ENCODE measurements at places on chromosomes 12 and 14.

GRCh38 chr14:93970965-93971634, 5.3 kb downstream of the ASB2 start:
- no peak for DNase-seq

DNA sequence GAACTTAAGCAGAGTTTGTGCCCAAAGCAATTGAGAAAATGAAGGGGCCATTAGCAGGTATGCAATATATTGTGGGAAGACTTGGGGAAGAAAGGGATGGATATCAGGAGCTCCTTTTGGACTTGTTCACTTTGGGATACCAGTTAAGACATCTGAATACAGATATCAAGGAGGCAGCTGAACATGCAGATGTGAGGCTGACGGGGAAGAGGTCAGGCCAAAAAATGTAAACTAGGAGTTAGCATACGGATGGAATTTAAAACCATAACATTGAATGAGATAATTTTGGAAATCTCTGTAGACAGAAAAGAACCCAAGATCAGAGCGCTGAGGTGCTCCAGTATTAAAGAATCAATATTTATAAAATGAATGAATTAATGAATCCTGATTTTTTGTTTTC, 53.4 kb downstream of the OSBPL8 start:
- DNase-seq: no peak

GRCh38 chr14:80628547-80628946, 313.0 kb downstream of the CEP128 start:
- DNase-seq: no peak

- no peak for DNase-seq
Measured at GRCh38 chr14:41146391-41146790, 460.3 kb upstream of the LRFN5 start.

GRCh38 chr12:88309546-88309945, 167.4 kb downstream of the TMTC3 start:
- no peak for DNase-seq

DNA sequence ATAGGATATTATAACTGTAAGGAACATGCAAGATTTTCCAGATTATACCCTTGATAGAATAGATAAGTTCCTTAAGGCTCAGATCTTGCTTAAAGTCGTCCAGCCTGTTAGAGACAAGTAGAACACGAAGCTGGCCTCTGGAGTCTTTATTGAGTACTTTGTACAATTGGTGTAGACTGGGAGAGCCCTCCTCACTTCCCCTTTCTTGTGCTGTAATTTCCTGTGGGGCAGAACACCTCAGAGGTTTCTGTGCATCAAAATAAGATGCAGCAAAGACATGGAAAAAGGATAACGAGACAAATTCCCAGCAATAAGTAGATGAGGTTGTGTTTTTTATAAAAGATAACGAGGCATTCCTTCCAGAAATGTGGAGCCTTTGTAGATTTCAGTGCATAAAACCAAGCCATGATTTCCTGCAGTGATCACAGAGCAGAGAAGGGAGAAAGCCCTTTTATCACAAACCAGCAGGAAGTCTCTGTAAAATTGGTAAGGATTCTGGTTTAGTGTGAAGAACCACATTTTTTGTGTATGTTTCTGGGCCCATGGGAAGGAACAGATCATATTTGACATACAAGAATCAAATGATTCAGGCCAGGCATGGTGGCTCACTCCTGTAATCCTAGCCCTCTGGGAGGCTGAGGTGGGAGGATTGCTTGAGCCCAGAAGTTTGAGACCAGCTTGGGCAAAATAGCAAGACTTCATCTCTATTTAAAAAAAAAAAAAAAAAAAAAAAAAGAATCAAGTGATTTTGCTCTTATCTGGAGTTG, 18.0 kb downstream of the GPRC5A start:
- no peak for DNase-seq

GRCh38 chr14:67627519-67627918, 7.8 kb downstream of the ARG2 start:
- DNase-seq: no peak

DNA sequence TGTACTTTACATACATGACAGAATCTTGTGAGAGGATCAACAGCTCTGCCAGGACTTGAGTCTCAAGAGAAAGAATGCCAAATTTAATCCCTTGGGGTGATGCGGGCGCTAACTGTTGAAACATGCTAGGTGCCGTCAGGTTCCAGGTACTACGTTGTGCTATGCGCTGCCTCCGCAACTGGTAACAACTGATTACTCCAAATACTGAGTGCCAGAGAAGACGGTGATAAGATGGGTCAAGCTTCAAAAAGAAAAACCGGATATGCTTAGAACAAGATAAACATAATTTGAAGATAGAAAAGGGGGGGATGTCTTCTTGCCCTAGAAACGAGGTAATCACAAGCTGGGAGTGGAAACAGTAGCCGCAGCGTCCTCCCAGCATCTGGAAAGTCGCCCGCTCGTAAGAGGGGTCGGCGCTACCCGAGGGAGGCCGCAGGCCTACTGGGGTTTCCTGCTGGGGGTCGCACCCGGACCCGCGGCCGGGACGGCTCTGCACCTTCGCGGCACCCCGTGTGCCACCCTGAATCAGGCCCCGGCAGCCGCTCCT, 678 bp downstream of the ZBTB25 start:
- no peak for DNase-seq

DNA sequence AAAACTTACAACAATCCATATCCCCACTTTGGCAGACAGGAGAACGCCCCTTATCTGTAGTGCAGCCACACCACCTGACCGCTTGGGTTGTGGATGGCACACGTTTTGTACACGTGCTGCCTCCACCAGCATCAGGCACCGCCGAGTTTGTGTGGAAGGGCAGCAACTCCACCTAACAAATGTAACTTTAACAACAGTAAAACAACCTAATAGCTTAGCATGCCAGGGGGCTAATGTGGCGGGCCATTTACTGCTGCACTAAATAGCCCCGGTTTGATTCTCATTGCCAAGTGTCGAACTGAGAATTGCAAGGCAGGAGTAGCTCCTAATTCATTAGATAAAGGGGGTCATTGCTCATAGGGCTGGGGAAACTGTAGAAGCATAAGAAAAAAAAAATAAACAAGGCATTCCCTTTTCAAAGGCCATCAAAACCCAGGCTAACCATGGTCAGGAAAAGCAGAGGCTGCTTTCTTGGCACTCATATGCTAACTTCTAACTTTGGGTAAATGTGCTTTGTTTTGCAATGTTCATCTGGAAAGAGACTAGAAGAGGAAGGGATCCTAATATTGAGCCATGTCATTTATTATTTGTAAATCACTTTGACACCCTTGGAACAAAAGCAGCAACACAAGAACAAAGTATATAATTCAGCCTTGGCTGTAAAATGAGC, 279.7 kb upstream of the SOX5 start:
- DNase-seq: no peak

- no peak for DNase-seq
Measured at GRCh38 chr14:100293497-100294212, 12.6 kb downstream of the SLC25A29 start.

- DNase-seq: no peak
Measured at GRCh38 chr14:22839159-22839779, 2.9 kb downstream of the MMP14 start.

- DNase-seq: no peak
Measured at GRCh38 chr12:109289551-109289950, 19.5 kb downstream of the FOXN4 start.

GRCh38 chr12:121301876-121302275, 5.4 kb upstream of the CAMKK2 start:
- no peak for DNase-seq

DNA sequence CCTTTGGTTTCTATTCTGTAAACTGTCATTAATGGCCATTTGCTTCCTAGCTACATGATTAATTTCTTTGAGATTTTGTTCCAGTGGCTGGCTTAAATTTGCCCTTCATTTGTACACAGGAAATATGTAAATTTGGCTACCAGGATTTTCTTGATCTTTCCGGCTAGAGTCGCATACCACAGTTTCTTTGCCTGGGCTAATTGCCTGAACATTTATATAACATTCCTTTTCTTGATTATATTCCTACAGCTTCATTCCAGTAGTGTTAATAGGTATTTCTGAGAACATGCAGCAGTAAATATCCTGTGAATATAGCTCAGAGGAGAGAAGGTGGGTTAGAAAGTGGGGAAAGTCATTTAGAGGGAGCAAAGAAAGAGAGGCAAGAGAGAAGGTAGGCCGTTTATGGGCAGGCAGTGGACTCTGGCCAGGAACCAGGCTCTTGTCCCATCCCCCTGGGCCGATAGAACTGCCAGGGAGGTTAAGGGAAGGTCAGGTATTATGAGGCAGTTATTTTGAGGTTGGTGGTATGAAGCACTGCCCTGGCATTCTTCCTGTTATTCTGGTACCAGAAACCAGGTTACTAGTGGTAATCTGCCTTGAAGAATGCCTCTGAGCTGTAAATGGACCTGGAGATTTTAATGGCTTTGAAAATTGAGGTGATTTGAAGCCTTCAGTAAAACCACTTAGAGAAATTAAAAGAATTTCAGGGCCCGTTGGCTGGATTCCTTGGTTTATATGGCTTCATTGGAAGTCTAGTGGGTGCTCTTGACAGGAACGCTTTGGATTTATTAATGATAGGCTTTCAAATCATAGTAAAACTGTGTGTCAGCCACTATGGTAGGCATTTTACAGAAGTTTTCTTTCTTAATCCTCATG, 4.4 kb downstream of the RNF10 start:
- peak; percentile 33 for DNase-seq

DNA sequence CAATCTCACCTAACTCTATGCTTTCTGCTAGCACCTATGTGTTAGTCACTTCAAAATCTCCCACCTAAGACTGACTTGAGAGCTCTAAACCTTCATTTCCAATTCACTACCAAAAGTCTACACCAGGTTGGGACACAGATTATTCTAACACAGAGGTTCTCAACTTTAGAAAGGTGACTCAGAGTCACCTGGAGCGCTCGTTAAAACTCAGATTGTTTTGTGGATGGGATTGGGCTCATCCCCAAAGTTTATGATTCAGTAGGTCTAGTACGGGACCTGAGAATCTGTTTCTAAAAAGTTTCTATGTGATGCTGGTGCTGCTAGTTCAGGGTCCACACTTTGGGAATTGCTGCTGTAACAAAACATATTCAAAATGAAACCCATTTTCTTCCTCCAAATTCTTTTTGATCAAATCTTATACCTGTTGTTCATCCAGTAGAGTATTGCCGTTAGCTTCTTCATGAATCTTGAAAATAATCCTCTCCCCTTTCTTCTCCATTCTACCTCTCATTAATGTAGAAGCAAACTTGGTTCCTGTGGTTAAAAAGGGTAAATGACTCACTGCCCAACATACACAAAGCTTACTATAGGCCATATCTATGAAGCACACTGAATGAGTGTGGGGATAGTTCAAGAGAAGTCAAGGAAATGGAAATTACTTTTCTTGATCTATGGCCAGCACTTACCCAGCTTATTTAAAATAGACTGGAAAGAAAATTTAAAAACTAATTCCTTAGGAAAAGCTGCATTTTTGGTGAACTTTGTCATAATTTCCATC, 206.7 kb downstream of the KIF21A start:
- no peak for DNase-seq

GRCh38 chr12:53324113-53324778, 2.8 kb upstream of the AAAS start:
- no peak for DNase-seq

GRCh38 chr12:130966443-130967030, 12.8 kb downstream of the ADGRD1 start:
- DNase-seq: no peak

DNA sequence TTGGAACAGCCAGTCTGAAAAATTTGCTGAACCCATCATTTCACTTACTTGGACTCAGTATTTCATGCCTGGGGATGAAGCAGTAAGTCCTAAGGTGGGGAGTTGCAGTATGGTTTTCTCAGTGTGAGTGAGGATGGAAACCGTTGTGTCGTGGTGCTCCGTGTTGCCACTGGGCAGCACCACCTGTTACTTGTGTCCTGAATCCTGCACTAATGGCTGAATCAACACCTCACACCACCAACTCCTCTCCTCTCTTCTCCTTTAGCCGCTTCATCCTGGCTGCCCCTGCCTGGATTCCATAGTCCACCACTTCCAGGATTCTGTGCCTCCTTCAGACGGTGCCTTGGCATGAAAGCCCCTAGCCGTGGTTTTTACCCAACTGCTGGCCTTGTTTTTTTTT, 3.0 kb upstream of the EP400 start:
- DNase-seq: no peak

- DNase-seq: peak; percentile 67
Measured at GRCh38 chr14:56666716-56667115, 87.1 kb downstream of the TMEM260 start.

GRCh38 chr12:68117661-68118060, 41.9 kb downstream of the IFNG start:
- no peak for DNase-seq

GRCh38 chr12:23028158-23028802, 403.3 kb downstream of the ETNK1 start:
- no peak for DNase-seq

- DNase-seq: no peak
Measured at GRCh38 chr14:86050072-86050683, 520.2 kb downstream of the FLRT2 start.

GRCh38 chr12:119870457-119870856, 6.7 kb downstream of the CIT start:
- DNase-seq: no peak

GRCh38 chr12:110906083-110906482, 14.3 kb downstream of the MYL2 start:
- DNase-seq: no peak

- no peak for DNase-seq
Measured at GRCh38 chr12:57894399-57895292, 46.7 kb upstream of the ATP23 start.

GRCh38 chr12:2937500-2937899, 21.7 kb upstream of the TEAD4 start:
- no peak for DNase-seq

- no peak for DNase-seq
Measured at GRCh38 chr14:55389330-55389729, 22.3 kb downstream of the ATG14 start.

DNA sequence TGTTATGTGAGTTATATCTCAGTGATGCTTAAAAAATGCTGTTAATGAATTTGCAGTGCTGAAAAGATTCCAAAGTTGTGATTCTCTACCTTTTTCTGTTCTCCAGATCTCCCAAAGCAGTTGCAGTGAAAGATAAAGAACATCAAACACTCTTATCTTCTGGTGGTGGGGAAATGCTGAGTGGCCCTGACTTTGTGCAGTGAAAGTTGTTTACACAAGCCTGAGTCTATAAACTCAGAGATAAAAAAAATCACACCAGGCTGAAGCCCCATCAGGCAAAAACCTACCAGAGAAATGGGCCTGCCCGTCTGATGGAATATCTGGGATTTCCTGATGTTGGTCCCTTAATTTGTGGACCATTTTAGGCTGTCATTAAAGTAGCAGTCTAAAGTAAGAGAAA, 46.1 kb downstream of the RASSF3 start:
- no peak for DNase-seq

GRCh38 chr12:10179776-10180181, 947 bp downstream of the TMEM52B start:
- no peak for DNase-seq

- no peak for DNase-seq
Measured at GRCh38 chr12:124592481-124593160, 25.2 kb upstream of the NCOR2 start.

DNA sequence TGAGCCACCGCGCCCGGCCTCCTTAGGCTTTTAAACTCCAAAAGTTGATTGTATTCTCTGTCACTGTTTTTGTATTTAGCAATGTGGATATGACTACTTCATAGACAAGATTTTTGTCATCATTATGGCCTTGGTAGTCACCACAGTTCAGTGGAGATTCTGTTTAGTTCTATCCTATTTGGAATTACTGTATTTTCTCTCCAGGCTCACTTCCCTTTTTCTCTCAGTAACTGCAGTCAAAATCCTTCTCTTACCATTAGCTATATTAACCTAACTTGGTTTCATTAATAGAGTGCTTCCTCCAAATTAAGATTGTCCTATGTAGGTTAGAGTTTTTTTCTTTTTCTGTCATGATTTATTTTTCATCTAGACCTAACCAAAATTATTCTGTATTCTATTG, 283.9 kb downstream of the TMTC2 start:
- no peak for DNase-seq

- DNase-seq: no peak
Measured at GRCh38 chr12:10310926-10311720, 3.5 kb downstream of the KLRD1 start.

All from HTR-8/SVneo (cell line).